ENCODE measurements at places on chromosomes 13 and 19. TPM values are rescaled to one million over a fixed set of nuclear protein-coding genes. Genes with fewer than 3 reads are reported as not detected.

GRCh38 chr13:27981006-27981708 lies 7.3 kb downstream of the URAD start:
- no peak for DNase-seq

- no peak for DNase-seq
Observed at GRCh38 chr19:12092956-12093355, 28.4 kb downstream of the ZNF844 start.

DNA sequence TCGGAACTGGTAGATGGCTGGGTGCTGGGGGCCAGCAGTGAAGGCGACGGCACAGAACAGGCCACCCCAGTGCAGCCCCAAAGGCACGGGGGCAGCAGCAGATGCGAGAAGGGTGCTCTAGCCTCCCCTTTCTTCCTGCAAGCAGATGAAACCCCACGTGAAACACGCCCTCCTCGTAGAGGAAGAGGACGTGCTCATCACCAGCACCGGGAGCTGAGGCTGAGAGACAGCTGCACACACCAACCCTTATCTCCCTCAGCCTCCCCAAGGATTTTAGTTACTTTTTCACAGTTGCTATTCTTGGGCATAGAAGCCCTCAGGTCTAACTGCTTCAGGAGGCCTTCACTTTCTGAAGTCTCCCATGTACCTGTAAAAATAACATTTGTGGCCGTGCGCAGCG lies 11.9 kb downstream of the ZNF787 start:
- DNase-seq: no peak

- DNase-seq: no peak
Observed at GRCh38 chr13:85930108-85930507, 130.9 kb upstream of the SLITRK6 start.

DNA sequence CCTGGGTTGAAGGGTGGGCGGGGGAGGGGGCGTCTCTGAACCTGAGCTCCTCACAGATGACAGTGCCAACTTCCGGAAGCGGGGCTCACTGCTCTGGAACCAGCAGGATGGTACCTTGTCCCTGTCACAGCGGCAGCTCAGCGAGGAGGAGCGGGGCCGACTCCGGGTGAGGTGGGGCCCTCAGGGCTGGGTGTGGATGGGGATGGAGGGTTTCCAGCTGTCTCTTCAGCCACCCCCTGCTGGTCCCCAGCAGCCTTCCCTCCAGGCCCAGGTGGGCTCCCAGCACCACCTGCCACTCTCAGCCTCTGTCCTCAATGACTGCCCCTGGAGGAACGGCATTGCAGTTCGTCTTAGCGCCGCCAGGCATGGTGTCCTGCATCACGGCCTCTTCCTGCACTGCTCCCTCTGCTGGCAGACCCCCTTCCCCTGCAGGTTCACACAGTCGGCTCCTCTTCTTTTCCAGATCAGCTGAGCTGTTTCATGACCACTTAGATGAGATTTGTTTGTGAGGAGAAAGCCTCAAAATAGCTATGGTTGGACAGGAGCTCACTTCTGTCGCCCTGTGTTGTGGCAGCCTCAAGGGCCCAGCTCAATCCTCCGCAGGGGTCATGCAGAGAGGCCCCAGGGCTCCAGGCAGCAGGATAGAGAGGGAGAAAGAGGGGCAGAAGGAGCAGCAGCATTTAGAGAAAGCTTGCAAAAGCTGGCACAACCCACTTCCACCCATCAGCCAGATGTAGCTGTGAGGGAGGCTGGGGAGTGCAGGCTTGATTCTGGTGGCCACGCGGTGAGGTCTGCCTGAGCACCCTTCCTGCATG lies 2.5 kb upstream of the GARIN5A start:
- peak; percentile 75 for DNase-seq

DNA sequence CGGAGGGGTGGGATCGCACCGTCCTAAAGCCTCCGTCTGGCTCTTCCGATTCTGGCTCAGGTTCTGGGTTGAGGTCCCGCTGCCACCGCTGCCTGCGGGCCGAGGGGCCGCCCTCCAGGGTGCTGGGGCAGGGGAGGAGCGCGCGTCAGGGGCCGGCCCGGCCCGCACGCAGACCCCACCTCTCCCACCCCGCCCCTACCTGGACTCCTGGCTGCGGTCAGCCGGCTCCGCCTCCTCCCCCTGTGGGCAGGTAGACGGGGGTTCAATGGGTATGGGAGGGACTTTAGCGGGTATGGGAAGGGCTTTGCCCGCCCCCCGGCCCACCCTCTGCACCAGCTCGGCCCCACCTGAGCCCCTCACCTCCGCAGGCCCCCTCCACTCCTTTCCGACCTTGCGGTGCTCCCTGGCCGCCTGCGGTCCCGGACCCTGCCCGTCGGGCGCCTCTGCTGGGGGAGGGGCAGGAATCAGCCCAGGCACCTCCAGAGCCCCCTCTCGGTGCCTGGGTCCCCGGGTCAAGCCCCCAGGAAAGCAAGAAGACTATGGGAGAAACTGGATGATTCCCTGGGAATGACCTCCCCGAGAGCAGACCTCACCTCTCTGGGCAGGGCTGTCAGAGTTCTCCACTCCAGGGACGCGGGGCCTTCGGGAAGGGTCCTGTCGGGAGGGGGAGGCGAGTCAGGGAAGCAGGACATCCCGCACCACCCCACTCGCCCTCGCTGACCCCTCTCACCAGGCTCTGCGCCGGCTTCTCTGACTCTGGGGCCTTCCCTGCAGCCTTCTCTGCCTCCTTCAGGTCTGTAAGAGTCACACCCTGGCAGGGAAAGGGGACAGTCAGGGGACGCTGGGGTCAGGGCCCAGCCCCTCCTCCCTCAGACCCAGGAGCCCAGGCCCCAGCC lies 17.0 kb downstream of the EPS8L1 start:
- DNase-seq: no peak

DNA sequence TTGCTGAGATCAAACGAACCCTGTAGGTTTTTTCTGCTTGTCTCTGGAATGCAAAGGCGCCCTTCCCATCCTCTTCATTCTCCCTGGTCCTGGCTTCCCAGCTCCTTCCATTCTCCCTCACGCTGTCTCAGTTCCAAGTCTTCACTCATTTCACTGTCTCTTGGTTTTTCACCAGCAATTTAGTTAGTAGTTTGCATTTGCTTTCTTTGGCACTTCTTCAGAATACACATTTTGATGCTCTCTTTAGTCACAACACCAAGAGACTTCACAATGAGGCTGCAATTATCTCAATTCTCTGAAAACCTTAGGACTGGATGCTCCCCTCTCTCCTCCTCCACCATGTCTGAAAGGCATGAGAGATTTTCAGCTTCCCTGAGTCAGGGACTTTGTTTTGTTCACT lies 470.7 kb downstream of the FGF14 start:
- DNase-seq: no peak

DNA sequence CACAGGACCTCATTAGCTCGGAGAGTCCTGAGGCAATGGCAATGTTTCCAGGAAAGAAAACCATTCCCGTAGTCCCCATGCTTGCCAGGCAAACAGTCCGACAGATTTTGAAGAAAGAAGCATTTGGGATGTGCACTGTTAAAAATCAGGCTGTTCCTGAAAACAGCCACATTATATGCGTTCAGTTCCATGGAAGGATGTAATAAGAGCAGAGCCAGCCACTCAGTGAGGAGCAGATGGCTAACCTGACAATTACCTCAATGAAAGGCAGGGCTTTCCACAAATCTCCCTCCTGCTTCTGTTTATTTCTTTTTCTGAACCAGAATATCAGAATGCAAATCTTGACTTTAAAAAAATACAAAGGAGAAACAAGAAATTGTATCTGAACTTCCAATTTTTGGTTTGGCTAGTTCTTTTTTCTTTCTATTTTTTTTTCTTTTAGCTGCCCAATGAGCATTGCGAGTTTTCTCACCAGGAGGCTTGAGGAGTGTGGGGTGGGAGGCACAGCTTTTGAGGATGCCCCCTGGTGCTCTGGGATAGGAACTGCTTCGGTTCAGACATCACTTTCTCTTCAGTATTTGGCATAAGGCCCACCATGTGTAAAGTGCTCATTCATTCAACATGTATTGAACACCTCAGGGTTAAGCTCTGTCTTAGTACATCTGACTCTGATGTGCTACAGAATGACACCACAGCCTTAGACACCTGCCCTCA lies 124.2 kb downstream of the TBC1D4 start:
- peak; percentile 85 for DNase-seq

GRCh38 chr13:110023729-110024644 lies 237.6 kb upstream of the IRS2 start:
- DNase-seq: no peak

GRCh38 chr13:32019612-32020233 lies 11.9 kb upstream of the FRY start:
- DNase-seq: peak; percentile 84

DNA sequence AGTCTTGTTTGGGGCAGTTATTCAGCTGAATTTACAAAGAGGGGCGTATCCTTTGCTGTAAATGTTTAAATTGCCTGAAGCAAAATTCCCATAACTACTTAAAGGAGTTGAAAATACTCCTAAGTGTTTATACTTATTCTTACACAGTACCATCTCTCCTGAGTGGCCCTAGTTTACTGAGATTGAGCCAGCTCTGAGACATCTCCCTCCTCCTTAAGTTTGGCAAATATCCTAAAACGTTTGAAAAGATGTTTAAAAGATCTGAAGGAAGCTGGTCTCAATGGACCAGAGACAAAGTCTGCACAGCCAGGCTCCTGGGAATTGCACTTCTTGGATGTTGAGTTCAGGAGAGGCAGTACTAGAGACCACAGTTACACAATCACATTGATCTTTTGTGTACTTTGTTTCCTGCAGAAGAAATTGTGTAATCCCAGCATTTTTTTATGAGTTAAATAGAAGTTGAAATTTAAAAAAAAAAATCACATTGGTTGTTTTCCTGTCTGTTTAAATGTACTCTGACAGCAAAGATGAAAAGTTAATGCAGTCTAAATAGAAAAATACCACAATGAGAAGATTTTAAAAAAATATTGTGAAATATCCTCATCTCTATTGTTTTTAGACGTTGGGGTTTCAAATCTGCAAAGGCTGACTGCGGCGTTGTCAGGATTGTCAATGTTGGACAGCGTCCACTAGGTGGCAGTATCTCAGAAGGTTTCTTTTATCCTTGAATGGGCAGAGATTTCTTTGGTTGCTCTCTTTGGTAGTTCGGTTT lies 20.7 kb downstream of the TNFSF11 start:
- peak; percentile 79 for DNase-seq

DNA sequence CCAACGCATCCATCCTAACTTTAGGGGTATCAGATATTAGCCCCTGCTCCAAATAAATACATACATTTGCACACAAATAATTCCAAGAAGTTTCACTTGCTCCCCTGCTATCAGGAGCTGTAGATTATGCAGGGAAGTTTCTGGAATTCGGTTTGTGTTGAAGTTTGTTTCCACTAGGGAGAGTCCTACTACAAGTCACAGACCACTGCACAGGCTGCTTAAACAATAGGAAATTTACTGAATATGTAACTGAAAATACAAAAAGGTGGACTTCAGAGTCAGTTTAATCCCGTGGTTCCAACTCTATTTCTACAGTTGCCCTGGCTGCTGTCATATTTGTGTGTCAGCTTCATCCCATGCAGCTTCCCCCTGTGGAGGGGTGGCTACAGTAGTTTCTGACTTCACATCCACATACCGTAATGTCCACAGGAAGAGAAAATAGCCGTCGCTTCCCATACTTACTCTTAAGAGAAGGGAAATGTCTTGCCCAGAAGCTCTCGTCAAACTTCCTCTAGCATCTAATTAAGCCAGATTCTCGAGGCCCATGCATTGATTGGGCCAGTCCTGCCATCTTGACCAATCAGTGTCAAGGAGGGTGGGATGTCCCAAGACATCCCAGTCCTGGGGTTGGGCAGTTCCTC lies 286.6 kb downstream of the COG6 start:
- DNase-seq: peak; percentile 56

- no peak for DNase-seq
Observed at GRCh38 chr13:50905256-50905655, 4.3 kb upstream of the RNASEH2B start.

DNA sequence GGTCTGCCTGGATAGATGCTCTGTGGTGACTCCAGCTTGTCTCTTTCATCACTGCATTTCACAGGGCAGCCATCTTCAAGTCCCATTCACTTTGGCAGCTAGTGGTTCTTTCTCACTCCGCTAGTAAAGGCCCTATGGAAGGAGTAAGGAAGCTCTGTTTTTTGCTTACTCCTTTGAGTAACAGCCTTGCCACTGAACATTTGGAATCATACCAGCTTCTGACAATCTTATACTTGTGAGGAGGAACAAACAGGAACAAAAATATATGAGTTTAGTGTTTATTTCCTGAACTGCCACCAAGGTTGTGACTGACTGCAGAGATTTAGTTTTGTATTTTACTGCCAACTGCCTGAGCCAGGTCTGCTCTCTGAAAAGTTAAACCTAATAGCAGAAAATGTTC lies 38.7 kb downstream of the KCTD4 start:
- no peak for DNase-seq

DNA sequence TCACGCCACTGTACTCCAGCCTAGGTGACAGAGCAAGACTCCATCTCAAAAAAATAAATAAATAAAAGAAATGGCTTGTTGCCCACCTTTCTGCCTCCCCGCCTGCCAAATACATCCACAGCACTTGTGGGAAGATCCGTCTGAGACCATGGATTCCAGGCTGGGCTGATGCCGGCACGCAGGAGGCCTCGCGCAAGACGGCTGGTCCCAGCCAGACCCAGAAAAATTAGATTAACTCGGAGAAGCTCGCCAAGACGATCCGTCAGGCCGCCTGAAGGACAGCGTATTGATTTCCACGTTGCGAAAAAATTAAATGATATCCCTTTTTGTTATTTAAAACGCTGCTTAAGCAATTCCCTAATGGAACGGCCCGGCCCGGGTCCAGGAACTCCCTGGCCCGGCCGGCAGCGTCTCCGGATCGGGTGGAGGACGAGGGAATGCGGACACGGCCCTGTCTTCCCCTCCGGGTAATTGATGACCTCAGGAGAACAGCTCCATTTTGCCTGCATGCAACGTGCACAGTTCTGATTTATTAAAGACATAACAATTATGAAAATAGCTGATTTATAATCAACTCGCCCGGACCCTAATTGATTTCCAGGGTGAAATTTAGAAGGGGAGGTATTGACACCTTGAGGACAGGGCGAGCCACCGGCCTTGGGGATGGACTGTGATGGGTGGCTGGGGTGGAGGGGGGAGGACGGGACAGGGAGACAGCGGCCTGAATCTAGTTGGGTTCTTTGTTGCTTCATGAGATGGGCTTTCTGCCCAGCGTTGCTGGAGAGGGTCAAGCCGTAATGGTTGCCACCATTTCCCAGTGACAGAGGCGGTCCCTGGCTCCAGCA lies 52.1 kb downstream of the ZNRF4 start:
- no peak for DNase-seq

DNA sequence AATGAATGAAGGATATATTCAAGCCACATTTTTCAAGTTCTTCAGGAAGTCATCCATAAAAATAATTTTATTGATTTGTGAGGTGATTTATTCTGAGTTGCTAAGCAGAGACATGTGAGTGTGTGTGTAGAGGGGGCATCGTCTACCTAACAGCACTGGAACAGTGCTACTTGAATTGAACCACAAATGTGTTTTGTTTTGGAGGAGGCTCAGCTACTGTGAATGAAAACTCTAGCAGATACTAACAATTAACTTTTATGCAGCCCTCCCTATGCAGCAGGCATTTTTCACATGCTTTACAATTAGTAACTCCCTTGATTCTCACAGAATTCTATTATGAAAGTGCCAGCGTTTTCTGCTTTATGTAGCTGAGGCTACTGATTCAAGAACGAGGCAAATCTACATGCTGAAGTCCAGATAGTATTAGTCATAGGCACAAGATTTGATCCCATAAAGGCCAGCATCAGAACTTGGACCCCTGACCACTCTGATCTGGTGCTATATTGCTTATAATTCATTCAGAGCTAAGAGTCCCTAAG lies 103.7 kb downstream of the MYO16 start:
- DNase-seq: no peak

CBLC gene
- not detected for total RNA-seq

FCER2 gene
- total RNA-seq: not detected

CGB7 gene
- total RNA-seq: 0.22 TPM

PRPF31 gene
- 51.9 TPM for total RNA-seq

GAPDHS gene
- total RNA-seq: not detected

PSG7 gene
- total RNA-seq: not detected

All from lung microvascular endothelial cell (primary cell).